ENCODE measurements at places on chromosomes 6 and 20. TPM values are rescaled to one million over a fixed set of nuclear protein-coding genes. Genes with fewer than 3 reads are reported as not detected.

TMEM244 gene
- not detected for total RNA-seq

SLC17A9 gene
- total RNA-seq: 78.7 TPM

DNA sequence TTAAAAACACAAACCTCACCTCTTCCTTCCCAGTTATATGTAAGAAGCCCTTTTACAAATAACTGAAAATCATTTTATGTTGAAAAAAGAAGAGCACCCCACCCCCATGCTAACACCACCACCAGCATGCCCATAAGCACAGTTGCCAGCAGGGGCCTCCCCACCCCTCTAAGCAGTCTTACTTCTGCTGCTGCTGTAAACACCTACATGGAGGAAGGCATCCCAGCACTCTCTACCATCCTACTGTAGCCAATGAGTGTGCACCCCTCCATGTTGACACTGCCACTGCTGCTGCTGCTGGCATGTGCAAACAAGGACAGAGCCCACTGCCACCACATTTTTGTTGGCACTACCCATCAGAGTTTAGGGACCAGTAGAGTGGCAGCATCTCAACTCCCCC lies 49.6 kb upstream of the PHIP start:
- no peak for DNase-seq

DNA sequence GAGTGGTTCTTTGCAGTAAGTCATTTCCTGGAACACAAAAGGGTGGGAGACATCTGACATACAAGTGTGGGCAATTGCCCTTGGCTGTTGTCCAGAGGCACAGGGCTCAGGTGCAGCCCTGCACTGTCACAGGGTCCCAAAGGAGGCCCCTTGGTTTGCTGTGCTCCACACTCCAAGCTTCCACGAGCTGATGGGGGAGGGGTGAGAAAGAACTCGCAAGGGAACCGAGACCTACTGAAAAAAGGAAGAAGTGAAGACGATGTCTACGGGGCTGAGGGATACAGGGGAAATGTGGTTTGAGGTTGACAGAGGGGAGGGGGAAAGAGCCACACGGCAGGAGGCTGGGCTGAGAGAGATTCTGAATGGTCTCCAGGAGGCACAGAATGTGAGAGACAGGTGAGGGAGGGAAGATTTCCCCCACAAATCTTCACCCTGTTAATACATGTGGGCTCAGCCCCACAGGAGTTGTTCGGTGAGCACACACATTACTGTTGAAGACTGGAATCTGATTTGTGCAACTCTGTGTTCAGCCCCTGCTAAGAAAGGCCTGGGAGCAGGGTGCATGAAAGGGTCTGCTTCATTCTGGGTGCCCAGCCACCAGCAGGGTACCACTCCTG lies 123.4 kb downstream of the LY86 start:
- DNase-seq: no peak

DNA sequence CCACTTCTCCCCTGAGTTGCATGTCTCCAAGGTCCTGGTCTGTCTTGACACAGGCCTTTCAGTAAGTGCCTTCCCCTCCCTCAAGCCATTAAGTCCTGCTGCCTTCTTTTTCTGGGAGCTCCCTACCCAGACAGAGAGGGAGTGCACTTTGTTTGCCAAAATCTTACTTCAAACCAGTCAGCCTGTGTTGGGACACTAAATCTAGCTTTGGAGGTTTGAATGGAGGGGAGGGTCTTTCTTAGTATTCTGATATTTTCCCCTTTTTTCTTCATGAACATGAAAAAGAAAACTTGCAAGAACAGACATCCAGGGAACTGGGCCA lies 170.7 kb upstream of the PMEPA1 start:
- no peak for DNase-seq

- DNase-seq: no peak
Observed at GRCh38 chr20:53097371-53097770, 125.2 kb downstream of the TSHZ2 start.

GNRH2 gene
- 0.36 TPM for total RNA-seq

- peak; percentile 9 for DNase-seq
Observed at GRCh38 chr20:47764154-47764733, 21.0 kb downstream of the SULF2 start.
